ENCODE measurements at places on chromosomes 6 and 20.

DNA sequence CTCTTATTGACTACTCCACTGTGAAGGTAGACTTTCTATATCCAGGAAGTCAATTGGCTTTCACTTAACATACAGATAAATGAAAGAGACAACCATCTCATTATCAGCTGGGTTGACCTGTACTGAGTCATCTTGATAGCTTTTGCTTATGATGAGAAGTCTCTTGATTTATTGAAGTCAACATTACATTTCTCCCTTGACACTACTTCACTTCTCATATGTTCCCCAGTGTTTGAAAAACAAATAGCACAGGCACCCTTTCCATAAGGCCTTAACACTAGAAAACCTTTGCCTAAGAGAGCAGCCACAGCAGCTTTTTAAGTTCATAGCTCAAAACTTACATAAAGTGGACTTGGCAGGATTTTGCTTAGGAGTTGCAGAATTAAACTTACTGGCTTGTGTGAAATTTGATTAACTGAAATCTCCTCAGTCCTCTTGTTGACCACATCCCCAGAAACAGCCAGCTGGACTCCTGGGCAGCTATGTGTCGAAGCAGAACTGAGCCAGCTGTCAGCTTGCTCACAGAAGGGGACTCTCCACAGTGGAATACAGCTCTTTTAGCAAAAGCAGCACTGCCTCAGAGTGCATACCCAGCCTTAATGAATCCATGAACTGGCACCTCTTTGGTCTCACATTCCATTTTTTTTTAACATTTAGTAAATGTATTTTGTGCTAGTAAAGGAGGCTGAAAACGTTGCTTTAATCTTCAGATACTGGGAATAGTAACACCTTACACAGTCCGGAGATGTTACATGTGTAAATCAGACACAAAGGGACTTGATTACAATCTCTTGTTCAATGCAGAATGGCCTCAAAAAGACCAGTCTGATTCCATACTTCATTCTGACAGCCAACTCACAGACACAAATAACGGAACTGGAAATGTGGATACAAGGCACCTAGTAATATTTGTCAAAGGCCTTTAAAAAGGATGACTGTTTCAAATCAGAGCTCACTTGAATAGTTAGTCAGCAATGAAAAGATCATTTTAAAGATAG, 1532.7 kb downstream of the HACE1 start:
- DNase-seq: no peak

GRCh38 chr20:11214256-11214840, 540.5 kb upstream of the JAG1 start:
- DNase-seq: no peak

GRCh38 chr6:155388591-155388990, 67.0 kb downstream of the NOX3 start:
- DNase-seq: no peak

- no peak for DNase-seq
Observed at GRCh38 chr6:33683576-33684427, 27.7 kb downstream of the UQCC2 start.

GRCh38 chr20:38386004-38386403, 39.7 kb downstream of the LBP start:
- no peak for DNase-seq

DNA sequence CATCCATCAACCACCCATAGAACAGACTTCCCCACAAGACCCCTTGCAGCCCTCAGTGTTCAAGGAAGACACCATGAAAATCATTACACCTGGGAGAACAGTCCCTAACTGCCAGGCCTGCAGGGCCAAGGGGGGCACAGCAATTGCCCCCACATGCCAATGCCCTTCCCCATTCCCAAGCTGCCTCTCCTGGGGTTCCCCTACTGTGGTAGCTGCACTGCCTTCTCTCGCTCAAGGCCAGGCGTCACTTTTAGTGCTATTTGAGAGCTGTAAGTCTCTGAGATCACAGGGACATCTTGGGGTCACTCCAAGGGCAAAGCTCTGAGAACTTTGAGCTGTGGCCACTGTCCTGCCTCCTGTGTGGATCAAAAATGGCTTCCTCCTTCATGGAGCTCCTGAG, 6.0 kb upstream of the ACSS1 start:
- DNase-seq: no peak

DNA sequence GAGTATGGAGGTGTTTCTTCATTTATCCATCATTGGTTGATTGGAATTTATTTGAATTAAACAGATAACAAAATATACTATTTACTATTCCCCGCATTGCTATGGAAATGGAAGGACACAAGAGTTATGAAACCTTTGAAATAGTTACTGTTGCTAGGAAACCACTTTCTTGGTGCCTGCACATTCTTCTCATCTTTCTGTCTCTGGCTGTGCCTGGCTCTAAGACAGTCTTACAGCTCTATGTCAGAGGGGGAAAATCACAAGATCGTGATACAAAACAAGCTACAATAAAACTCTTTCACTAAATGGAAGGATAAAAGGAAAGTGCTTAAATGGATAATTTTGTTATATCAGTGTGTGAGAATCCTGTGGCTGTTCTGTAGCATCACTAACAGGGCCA, 453.0 kb downstream of the LMBRD1 start:
- DNase-seq: no peak

- DNase-seq: no peak
Observed at GRCh38 chr20:23326774-23327173, 23.8 kb upstream of the NXT1 start.
